ENCODE measurements at places on chromosomes 4 and X. TPM values are rescaled to one million over a fixed set of nuclear protein-coding genes. Genes with fewer than 3 reads are reported as not detected.

The GLOD5 gene
- total RNA-seq: 0.52 TPM

The MTHFD2L gene
- total RNA-seq: 9.4 TPM

The HTN1 gene
- total RNA-seq: not detected

The MAGEE2 gene
- not detected for total RNA-seq

The USP17L12 gene
- total RNA-seq: not detected

The UGT2B10 gene
- not detected for total RNA-seq

The CSAG1 gene
- total RNA-seq: not detected

The SLC34A2 gene
- 4.9 TPM for total RNA-seq

The PAGE4 gene
- not detected for total RNA-seq

DNA sequence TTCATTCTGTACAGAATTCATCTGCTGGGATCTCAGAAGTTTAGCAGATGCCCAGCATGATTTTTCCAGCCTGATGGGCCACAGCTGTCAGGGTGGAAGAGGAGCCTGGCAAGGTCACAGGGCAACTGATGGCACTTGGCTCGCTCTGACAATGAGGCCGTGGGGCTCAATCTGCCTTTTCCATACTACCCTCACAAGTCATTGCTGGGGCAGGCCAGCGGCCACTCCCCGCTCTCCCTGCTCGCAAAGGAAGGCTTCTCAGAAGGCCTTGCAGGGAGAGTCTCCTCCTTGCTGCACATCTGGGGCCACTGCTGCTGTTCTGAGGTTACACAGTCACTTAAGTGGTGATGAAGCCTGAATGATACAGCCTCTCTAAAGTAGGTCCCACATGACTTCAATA is 349.1 kb downstream of the NR3C2 start:
- no peak for ATAC-seq

DNA sequence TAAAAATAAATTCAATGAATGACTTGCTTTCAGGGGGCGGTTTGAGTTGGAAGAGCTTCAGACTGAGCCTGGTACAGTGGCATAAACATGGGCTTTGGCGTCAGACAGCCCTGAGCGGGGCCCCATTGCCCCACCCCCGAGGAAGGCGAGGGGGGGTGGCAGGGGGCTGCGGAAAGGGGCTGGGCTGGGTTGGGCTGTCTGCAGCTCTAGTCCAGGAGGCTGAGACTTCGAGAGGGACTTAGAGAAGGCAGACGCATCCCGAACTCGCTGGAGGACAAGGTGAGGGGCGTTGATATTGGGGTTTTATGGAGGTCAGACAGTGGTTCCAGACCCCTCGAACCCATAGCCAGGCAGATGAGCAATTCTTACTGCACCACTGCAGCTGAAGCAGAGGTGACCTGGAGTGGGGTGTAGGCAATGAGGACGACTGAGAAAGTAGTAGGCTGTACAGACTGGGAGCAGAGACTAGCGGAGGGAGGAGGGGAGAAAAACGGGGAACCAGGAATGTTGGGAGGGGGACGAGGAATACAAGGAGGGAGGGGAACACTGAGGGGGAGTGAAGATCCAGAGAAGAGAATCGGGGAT is at the start of gene MAGED2:
Gene MAGED2 (plus strand): TSS at position 222 of the 585 bp plus-strand sequence. CDS start 1,587 bp downstream, outside the sequence.
- ATAC-seq: no peak

- ATAC-seq: no peak
These were observed 110.1 kb downstream of the FBXO8 start for GRCh38 chr4:174173360-174173759.

DNA sequence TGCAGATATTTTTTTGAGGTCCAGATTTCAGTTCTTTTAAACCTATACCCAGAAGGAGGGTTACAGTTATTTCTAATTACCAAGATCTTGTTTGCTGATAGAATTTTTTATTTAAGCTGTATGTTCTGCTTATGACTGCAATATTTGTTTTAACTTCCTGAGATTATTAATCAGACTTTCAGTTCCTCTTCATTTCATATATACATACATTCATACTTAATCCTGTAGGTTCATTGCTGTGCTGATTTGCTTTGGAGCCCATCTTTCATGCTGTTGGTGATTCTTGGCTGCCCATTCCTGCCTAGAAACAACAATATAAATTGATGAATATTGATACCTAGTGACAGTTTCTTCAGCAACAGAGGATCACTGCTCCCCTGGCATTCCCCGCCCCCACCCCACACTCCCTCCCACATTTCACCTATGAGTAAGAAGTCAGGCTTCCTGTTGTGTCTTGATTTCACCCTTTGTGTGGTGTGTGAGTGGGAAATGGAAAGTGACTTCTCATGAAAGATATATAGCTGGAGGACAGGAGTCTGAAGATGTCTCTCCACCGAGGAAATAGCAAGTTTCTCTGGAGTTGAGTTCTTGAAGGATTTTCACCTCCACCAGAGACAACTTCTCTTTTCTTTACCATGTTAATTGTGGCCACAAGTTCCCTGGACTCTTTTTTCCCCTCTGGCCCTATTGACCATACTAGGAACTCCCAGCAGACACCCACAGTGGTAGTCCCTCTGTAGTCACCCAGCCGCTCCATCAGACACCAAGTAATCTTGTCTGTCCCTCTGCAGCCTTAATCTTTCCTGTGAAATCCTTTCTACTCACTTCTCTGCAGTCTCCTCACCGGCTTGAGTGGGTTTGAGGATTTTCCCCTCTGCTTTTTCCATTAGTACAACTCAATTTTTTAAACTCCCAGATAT is 118.4 kb downstream of the ASB9 start:
- no peak for ATAC-seq

DNA sequence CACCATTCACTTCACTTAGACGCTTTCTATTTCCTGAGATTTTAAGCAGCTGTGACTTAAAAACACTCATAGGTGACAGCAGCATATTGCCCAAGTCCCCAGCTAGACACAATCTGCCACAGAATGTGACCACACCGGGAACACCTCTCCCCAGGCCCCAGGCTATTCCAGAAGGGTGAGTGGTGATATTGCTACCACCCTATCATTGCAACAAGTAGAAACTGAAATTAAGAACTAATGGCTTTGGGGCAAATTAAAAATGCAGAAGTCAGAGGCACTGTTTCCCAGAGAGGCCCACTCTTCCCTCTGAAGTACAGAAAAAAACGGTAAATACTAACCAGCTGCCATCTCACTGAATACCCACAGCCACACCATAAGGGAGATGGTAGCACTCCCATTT is 35.0 kb downstream of the QDPR start:
- ATAC-seq: no peak

GRCh38 chr4:70298051-70298450 is 36.7 kb upstream of the CABS1 start:
- no peak for ATAC-seq

- ATAC-seq: no peak
These were observed 89.6 kb downstream of the RTL5 start for GRCh38 chrX:72041871-72042851.

DNA sequence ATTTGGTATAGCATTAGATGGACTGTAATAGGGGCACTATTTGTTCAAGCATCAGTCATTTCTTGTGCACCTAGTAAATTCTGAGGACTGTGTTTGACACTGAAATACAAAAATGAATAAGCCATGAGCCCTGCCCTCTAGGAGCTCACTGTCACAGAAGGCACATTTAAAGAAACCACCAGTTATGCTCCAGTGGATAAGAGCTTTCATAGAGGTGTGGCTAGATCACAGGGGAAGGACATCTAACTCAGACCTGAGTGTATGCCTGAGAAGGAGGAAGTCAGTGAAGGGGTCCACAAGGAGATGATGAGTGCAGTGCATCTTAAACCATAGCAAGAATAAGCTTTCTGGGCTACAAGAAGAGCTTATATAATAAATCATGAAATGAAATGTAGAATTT is 40.1 kb downstream of the BTC start:
- ATAC-seq: no peak

DNA sequence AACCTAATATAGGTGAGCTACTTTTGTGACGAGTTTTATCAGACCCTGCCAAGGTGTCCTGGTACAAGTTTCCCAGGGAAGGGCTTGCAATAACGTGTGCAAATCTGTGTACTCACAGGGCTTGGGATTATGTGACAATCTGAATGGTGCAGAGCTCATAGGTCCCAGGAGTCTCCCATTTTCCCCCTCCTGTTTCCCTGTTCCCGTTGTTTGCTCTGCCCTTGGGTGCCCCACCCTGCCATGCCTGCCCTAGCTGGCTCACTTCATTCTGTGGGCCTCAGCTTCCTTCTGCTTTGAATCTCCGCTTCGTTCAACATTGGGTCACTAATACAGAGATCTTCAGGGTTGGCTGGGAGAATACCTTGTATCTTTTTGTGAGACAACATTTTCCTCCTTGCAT is 90.3 kb upstream of the HPF1 start:
- no peak for ATAC-seq

DNA sequence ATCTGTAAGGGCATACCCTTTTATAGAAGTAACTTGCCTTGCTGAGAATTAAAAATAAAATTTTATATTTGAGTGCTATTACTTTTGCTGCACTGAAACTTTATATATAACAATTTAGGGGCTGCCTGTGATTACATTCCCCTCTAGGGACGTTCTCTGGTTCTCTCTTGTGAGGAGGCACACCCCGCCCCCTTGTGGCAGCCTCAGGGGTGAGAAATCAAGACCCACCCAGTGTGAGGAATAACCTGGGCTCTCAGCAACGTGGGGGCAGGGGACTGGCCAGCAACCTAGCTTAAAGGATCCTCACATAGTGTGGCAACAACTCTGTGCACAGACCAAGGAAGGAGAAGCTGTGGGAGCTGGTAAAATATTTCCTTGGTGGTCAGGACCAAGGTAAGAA is 43.7 kb downstream of the MAGEA9 start:
- ATAC-seq: no peak
